ENCODE measurements at places on chromosomes 5 and 9.

DNA sequence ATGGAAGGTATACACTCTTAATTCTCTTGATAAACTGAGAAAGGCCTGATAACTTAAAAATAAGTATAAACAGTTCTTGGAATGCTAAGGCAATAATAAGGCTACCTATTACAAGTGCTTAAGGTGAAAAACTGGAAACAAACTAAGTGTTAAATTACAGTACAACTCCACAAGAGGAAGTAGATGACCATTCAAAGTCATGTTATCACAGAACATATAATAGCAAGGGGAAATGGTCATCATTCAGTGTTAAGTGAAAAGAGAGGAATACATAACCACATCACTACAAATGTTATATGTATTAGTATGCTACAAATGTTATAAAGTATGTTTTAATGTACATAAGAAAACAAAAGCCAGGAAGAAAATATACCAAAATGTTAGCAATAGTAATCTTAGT is 135.9 kb downstream of the CCDC192 start:
- no peak for DNase-seq

DNA sequence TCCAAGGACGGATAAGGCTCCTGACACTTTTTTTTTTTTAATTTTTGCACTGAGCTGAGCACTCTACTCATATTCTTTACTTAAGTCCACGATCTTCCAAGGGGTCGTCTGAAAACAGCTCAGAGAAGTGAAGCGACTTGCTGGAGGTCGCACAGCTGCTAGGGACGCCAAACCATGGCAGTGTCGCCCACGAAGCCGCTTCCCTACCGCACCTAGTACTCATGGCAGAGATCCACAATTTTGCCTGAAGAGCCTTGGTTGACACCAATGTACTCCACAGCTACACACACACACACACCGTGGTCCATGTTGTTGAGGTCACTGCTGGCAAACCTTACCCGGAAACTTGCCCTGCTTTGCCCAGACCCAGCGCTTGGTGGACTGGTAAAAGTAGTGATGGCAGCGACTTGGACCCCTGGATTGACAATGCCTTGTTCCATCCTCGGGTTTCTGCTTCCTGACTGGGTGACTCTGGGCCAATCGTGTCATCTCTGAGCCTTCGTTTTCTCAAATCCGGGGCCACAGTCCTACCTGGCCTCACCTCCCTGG is 521 bp upstream of the SLIT3 start:
- no peak for DNase-seq

GRCh38 chr5:14078716-14079115 is 64.4 kb upstream of the TRIO start:
- DNase-seq: no peak

GRCh38 chr9:107681988-107682387 is 192.4 kb upstream of the KLF4 start:
- DNase-seq: no peak
